ENCODE measurements at places on chromosomes 2 and 18. TPM values are rescaled to one million over a fixed set of nuclear protein-coding genes. Genes with fewer than 3 reads are reported as not detected.
A peak's percentile ranks its signal among the peaks of the same experiment; 100 is the strongest.

The ABCB11 gene
- total RNA-seq, result not detected

DNA sequence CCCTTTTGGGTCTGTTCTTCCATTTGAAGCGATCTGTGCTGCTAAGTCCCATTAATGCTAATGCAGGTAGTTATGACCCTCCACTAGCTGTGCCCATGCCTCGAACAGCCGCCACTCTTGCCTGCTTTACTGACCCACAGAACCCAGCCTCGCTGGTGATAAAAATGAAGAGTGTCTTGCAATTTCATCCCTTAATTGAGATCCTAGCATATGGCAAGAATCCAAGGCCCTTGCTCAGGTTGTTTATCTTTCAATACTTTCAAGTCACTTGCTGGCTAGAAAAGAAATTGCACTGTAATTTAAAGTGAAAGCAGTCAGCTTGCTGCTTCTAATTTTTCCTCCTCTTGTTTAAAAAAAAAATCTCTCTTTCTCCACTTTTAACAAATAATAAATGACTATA is 73.6 kb downstream of the ZNF521 start:
- H3K27ac ChIP-seq, result peak overlapping the region; percentile 14
- H3K4me3 ChIP-seq, result no peak overlapping the region
- H3K36me3 ChIP-seq, result no peaks in the 10 kb centered on the region
- no peak for DNase-seq
- H3K4me1 ChIP-seq, result peaks cover 45% of the 10 kb centered on the region

The G6PC2 gene
- total RNA-seq, result not detected

- H3K4me1 ChIP-seq, result peaks cover 10% of the 10 kb centered on the region
- no peak overlapping the region for H3K27ac ChIP-seq
- DNase-seq, result no peak
- no peak overlapping the region for H3K4me3 ChIP-seq
- peaks cover 21% of the 10 kb centered on the region for H3K36me3 ChIP-seq
- H3K27me3 ChIP-seq, result no peaks in the 10 kb centered on the region
Observed at GRCh38 chr18:58532972-58533371, 95.9 kb downstream of the ALPK2 start.

- no peak overlapping the region for H3K27ac ChIP-seq
- no peak for DNase-seq
- H3K4me1 ChIP-seq, result no peaks in the 10 kb centered on the region
- H3K27me3 ChIP-seq, result no peaks in the 10 kb centered on the region
- H3K4me3 ChIP-seq, result no peak overlapping the region
- H3K36me3 ChIP-seq, result no peaks in the 10 kb centered on the region
Observed at GRCh38 chr18:72986103-72986502, 118.3 kb upstream of the NETO1 start.
